Cortex of kidney (tissue), 1 donor: ENCODE measurements at places on chromosomes 7 and 10.

DNA sequence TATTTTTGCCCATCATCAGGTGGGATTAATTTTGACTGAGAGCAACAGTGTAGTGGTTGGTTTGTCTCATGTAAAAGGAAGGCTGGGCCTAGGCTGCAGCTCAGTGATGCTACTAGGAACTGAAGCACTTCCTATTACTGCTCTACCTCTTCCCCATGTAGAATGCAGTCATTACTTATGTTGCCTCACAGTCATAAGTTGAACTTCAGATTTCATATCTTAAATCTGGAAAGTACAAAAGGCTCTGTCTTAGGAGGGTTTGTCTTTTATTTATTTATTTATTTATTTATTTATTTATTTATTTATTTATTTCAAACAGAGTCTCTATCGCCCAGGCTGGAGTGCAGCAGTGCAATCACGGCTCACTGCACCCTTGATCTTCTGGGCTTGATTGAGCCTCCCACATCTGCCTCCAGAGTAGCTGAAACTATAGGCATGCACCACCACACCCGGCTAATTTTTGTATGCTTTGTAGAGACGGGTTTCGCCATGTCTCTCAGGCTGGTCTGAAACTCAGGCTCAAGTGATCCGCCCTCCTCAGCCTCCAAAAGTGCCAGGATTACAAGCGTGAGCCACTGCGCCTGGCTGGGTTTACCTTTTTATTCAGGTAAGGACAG, 721.7 kb upstream of the GALNT17 start:
- DNase-seq: no peak

DNA sequence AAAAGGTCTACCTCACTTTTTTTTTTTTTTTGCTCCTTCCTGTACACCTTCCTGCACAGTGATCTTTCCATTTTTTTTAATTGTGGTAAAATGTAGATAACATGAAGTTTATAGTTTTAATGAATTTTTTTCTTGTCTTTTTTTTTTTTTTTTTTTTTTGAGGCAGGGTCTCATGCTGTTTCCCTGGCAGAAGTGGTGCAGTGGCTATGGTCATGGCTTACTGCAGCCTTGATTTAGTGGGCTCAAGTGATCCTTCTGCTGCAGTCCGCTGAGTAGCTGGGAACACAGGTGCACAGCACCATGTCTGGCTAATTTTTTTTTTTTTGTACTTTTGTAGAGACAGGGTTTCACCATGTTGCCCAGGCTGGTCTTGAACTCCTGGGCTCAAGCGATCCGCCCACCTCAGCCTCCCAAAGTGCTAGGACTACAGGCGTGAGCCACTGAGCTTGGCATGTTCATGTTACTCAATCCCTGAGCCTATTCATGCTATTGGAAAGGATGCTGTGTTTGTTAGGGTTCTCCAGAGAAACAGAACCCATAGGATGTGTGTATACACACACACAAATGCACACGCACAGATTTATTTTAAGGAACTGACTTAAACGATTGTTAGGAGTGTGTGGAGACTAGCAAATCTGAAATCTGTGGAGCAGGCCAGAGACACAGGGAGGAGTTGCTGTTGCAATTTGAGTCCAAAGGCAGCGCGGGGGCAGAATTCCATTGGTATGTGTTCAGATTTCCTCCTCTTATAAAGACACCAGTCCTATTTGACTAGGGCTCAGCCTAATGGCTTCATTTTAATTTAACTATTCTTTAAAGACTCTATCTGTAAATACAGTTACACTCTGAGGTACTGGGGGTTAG, 29.1 kb downstream of the GALNT11 start:
- DNase-seq: no peak

GRCh38 chr10:26446258-26446657, 8.1 kb downstream of the APBB1IP start:
- DNase-seq: no peak

- DNase-seq: no peak
These were observed 2.4 kb upstream of the EGR2 start for GRCh38 chr10:62818426-62819011.

DNA sequence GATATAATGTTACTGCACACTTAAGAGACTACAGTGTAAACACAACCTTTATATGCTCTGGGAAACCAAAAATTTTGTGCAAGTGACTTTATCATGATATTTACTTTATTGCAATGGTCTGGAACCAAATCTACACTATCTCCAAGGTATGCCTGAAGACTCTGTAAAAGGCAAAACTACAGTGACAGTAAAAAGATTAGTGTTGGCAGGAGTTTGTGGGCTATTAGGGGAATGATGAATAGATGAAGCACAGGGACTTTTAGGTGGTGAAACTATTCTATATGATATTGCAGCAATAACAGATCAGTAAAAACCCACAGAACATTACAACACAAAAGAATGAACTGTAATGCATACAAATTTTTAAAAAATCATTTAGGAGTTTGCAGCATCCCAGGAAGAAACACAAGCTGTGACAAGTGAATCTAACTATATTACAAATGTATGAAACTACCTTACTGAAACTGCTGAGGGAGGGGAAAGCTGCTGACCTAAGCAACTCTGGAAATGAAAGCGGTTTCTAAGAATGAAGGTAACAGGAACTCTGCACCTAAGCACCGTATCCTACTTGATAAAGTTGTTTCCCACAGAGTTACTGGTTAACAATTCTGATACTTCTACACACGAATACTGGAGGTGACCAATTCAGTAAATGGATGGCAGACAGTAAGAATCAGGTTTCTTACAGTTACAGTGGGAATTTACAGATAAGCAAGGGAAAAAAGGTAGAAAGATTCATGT, 82.6 kb downstream of the ATE1 start:
- no peak for DNase-seq

DNA sequence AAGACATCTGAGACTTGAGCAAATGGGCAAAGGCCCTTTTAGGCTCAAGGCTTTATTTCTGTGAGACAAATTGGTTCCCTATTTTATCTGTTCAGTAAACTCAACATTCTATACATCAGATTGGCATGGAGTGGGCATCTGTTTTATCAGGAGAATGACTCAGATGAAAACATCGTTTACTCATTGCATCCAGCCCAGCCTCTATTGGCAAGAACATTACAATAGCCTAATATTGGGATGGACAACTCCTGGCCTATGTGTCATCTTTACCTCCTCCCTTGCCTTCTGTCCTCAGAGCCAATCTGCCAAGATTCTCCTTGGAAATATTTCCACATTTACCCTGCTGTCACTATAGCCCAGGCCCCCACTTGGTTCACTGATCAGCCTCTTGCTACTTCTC, 5.5 kb upstream of the BLNK start:
- DNase-seq: no peak

- DNase-seq: no peak
These were observed 98.9 kb downstream of the LHPP start for GRCh38 chr10:124560377-124561105.

DNA sequence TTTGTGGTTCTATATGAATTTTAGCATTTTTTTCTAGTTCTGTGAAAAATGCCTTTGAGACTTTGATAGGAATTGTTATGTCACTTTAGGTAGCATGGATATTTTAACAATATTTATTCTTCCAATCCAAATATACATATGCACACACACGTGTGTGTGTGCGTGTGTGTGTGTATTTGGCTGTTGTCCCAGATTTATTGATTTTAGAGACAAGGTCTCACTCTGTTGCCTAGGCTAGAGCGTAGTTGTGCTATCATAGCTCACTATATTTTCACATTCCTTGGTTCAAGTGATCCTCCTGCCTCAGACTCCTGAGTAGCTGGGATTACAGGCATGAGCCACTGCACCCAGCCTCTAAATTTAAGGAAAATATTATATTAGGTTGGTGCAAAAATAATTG, 162.5 kb upstream of the TRIM24 start:
- DNase-seq: no peak
